Neural progenitor cell (in vitro differentiated cells): ENCODE measurements at places on chromosomes 6 and 20.

GRCh38 chr20:55456316-55456940 is 548.9 kb downstream of the CBLN4 start:
- no peak for DNase-seq

DNA sequence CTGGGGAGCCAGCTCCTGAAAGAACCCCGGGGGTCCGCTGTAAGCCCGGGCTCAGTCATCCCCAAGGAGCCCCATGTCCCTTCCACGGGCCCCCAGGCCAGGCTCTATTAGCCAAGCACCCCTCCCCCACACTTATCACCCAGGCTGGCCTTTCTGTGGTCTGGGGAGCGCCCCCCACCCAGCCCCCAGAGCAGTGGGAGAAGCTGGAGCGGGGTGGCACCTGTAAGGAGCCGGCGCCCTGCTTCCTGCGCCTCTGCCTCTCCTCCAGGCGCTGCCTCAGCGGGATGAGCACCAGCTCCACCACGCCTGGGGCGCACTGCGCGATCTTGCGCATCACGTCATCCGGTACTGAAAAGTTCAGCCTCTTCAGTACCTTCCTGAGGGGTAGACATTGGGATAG is 2.3 kb downstream of the SPEF1 start:
- no peak for DNase-seq

DNA sequence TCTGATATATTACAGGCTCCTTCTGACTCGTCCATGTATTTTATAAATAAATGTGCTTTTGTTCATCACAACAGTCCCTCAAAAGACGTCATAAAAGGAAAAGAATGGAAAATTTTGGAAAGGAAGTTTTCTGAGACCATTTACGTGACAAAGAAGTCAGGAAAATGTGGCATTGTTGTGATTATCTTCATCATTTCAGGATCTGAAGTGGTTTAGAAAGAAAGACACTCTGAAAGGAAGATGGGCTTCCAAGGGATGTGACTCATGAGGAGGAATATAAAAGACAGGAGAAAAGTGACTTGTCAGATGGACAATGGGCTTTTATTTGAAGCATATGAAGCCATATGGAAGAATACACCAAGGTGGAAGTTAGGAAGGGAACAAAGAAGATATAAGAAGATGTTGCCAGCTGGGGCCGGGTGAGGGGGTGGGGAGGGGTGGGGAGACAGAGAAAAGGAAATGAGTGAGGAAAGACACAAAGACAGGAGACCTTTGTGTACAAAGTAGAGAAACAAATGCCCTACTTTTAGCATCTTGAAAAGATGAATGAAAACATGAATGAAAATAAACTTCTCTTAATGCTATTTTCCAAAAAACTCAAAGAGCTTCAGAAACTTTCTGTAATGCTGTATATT is 190.3 kb upstream of the PREP start:
- DNase-seq = no peak

DNA sequence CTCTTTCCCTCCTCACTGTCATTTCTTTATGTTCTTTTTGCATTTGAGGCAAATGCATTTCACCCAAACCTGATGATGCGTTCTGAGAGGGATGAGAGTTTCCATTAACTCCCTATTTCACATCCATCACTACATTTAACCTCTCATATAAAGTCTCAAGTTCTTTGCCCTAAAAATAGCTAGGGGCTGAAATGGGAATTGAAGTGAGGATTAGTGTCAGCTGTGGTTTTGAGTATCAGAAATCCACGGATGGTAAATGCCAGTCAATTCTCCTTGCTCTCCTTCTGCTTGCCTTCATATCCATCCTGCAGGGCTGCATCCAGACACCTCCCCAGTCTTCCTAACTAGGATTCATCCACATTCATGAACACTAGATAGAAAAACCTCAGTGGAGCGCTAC is 10.0 kb upstream of the DTNBP1 start:
- no peak for DNase-seq

GRCh38 chr6:33443619-33444504 is 10.5 kb upstream of the ZBTB9 start:
- no peak for DNase-seq

DNA sequence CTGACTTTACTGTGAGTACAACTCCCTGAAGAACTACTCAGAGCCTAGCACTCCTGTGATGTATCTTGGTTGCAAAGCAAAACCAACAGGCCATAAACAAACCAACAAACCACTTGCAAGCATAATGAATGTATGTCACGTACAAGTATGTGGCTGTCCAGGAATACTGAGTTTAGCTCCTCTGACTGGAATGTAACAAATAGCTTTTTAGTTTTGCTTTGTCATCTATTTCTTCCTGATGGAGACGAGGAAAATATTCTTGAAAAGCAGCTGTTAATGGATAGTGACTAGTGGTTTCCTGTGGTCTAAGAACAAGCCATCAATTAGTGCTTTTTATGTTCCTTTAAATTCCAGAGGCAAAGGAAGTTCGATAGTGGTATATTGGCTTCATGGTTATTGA is 101.9 kb upstream of the LY86 start:
- DNase-seq = no peak

- DNase-seq = no peak
These were observed 36.4 kb upstream of the FBXL4 start for GRCh38 chr6:98984121-98984520.

GRCh38 chr6:36850021-36850420 is 10.8 kb upstream of the CPNE5 start:
- no peak for DNase-seq

GRCh38 chr20:31560094-31560745 is 44.9 kb upstream of the ID1 start:
- DNase-seq = peak; percentile 65
